C1 segment of cervical spinal cord (tissue), 14 donors: ENCODE measurements at places on chromosomes 11 and 22.
A peak's percentile ranks its signal among the peaks of the same experiment; 100 is the strongest.

DNA sequence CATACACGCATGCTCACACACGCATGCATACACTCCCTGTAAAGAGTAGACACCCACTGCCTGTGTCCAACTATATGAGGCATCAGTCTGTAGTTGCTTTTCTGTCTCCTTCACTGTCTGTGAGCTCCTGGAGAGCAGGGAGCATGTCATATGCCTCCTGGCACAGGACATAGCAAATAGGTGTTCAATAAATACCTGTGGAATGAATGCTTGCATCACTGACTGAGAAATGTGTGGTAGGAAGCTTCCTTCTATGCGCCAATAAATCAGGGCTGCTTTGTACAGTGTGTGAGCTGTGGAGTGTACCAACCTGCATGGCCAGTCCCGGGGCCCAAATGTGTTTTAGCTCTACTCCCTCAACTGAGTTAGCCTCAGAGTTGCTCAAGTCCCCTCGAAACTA lies 37.2 kb upstream of the NAV2 start:
- no peak for DNase-seq

- DNase-seq, result no peak
Measured at GRCh38 chr11:1453611-1454034, 33.0 kb downstream of the MOB2 start.

- no peak for DNase-seq
Measured at GRCh38 chr11:6206456-6207180, 1.3 kb downstream of the C11orf42 start.

- no peak for DNase-seq
Measured at GRCh38 chr11:3035333-3035732, 21.9 kb downstream of the CARS1 start.

GRCh38 chr11:104465321-104465720 lies 301.4 kb upstream of the PDGFD start:
- no peak for DNase-seq

- DNase-seq, result no peak
Measured at GRCh38 chr11:10076458-10077141, 217.4 kb downstream of the SBF2 start.

- DNase-seq, result no peak
Measured at GRCh38 chr11:2574043-2574552, 125.7 kb downstream of the KCNQ1OT1 start.

DNA sequence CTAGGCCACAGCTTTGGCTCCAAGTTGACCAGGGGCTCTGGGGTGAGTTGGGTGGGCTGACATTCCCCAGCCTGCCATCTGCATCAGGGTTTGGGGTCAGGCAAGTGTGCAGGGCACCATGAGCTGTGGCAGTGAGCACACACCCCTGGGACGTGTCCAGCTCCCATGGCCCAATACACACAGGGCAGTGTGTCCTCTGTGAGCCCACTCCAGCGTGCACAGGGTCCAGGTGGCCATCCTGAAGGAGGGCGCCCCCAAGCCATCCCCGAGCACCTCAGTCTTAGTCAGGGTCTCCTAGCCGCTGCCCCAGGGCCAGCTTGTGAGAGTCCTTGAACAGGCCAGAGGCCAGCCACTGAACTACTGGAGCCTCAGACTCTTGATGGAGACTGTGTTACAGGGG lies 1.2 kb upstream of the FGF3 start:
- no peak for DNase-seq

DNA sequence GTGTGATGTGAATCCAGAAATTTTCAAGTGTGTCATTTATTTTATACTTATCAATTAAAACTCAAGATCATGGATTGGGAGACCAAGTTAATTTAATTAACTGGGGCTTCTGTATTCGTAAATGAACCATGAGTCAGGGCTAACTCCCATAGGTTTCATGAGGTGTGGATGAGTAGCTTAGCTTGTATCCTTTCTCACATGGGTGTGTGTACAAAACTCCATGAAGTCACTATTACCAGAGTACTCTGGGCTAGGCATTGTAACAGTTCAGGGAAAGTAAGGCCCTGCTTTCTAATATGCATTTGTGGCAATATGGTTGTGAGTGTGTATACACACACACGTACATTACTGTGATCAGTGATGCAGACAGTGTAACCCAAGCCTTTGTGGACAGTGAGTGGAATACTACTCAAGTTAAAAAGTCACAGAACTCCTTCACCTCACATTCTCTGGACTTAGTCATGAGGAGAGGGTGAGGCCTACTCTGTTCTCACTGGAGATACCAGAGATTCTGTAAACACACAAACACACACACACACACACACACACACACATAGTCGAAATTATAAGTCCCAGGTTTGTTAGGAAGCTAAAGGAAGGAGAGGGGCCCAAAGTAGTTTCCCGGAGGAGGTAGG lies 3.5 kb downstream of the CNTF start:
- DNase-seq, result no peak

DNA sequence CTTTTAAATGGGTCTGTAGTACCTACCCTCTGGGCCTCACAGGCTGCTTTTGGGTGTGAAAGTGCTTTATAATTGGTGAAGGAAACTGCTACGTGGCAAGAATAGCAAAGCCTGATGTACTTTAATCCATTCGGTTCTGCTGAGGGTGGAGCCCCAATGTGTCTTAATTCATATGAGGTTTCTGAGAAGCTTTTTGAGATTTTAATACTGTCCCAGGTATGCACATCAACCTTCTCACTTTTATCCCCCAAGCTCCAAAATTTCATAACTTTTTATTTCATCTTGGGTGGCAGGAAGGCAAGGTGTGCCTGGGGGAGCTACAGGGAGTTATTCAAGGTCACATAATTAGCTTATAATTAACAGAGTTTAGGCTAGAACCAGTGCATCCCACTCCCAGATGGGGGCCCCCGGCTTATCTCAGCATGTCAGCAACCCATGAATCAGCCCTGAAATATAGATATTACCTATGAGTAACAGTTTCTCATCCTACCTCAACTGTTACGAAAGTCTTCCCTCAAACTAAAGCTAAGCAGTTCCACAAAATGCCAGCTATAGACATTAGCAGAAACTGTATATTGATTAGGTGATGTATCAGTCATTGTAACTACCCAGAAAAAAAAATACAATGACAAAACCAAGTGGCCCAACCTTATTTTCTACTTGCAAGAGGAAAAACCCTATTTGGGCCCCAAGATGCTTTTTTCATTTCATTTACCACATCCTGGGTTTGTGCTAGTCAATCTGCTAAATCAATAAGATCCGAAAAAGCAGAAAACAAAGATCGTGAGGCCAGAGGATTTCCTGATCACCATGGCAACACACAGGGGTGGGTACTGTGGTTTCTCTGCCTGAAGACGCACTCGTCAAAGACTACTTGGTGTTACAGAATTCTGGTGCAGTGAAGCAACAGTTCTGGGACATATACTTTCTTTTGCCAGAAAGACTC lies 26.7 kb downstream of the CD44 start:
- DNase-seq, result no peak

- no peak for DNase-seq
Measured at GRCh38 chr11:69376155-69377028, 82.4 kb downstream of the MYEOV start.

- DNase-seq, result no peak
Measured at GRCh38 chr11:102577723-102578122, 47.2 kb upstream of the MMP7 start.

GRCh38 chr11:46333394-46333947 lies 13.8 kb upstream of the DGKZ start:
- no peak for DNase-seq

GRCh38 chr11:32115446-32115845 lies 24.6 kb downstream of the RCN1 start:
- DNase-seq, result no peak

GRCh38 chr22:35863432-35863831 lies 145.8 kb downstream of the APOL5 start:
- no peak for DNase-seq

GRCh38 chr22:30115705-30116104 lies 35.4 kb downstream of the HORMAD2 start:
- no peak for DNase-seq

GRCh38 chr11:10288881-10289764 lies 4.9 kb downstream of the SBF2 start:
- DNase-seq, result no peak

- no peak for DNase-seq
Measured at GRCh38 chr11:14974515-14975251, 2.5 kb upstream of the CALCA start.

DNA sequence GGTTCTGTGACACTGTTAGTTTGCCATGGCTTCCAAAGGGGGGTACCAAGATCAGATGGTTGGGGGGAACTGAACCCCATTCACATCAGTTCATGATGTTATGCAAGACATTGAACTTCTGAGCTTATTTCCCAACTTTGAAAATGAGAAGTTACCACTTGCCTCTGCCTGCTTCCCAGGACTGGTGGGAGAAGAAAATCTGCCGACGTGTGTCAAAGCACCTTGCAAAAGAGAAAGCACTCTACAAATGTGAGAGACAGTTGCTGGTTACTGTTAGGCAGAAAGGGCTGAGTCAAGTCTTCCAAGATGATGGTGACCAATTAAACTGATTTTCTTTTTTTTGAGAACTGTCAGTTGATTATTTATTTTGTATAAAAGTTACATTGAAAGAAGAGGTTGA lies 45.6 kb downstream of the SMCO4 start:
- DNase-seq, result no peak

DNA sequence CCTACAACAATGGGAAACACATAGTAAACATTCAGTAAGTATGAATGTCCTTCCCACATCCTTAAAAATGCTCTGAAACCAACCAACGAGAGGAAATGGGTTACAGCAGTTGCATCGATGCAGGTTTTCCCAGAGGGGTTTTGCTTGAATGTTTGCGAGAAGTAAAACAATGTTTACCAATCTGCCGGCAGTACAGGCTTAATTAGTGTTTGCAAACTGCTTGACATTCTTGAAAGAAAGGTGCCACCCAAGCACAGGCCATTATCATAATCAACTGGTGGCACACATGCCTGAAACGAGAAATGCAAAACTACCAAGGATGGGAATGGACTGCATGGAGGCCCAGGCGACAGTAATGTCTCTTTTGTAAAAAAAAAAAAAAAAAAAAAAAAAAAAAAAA lies 27.1 kb upstream of the OPCML start:
- no peak for DNase-seq

DNA sequence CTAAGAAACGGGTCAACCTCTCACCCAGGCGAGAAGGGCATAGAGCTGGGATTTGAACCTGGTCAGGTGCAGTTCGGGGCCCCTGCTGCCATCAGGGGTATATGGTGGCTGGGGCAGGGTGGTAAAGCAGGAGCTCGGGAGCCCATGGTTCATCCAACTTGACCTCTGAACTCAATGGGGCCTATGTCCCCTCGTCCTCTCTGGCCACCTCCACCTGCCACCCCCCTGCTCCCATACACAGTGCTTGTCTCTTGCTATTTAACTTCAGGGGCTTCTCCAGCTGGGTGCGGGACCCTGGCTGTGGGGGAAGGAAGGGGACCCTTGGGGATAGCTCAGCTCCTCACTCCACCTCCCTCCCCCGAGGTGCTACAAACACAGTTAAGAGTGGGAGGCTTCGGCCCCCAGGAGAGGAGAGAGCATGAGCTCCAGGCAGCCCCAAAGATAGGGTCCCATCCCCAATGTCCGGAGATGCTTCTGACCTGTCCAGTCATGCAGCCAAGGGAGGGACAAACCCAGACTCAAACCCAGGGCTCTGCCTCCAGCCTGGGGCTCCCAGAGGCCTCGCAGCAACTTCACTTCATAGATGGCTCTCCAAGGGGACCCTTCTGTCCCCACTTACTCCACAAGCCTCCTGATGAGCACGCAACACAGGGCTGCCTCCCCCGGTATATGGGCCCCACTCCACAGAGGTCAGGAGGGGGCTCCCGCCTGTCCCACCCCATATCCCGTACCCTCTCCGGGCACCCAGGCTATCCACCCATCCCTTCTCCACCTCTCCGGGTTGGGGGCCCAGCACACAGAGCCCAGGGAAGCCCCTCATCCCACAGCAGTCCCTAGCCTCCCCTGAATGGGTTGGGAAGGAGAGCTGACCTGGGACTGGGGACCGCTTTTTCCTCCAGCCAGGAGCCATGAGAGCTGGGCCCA lies 712 bp downstream of the IL2RB start:
- no peak for DNase-seq

DNA sequence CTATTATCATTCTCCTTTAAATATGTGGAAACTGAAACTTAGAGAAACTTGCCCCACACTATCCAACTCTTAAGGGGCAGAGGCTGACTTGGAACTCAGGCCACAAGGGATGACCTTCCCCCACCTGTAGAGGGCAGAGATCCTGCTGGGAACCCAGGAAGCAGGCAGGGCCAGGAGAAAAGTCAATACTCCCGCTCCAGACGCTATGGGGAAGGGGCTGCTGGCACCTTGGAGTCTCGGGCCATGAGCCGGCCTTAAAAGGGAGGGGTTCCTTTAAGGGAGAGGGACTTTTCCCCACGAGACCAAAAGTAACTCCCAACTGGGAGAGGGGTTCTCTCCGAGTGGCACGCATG lies 620 bp upstream of the ANO5 start:
- no peak for DNase-seq

- peak; percentile 5 for DNase-seq
Measured at GRCh38 chr22:30426388-30427353, 1.1 kb downstream of the MTFP1 start.

- DNase-seq, result no peak
Measured at GRCh38 chr11:12163181-12163941, 53.0 kb downstream of the MICAL2 start.

GRCh38 chr11:93796441-93797231 lies 12.6 kb downstream of the MED17 start:
- DNase-seq, result no peak

GRCh38 chr11:92791886-92792285 lies 177.6 kb upstream of the MTNR1B start:
- DNase-seq, result no peak

GRCh38 chr11:125872138-125872491 lies 15.4 kb upstream of the HYLS1 start:
- no peak for DNase-seq

DNA sequence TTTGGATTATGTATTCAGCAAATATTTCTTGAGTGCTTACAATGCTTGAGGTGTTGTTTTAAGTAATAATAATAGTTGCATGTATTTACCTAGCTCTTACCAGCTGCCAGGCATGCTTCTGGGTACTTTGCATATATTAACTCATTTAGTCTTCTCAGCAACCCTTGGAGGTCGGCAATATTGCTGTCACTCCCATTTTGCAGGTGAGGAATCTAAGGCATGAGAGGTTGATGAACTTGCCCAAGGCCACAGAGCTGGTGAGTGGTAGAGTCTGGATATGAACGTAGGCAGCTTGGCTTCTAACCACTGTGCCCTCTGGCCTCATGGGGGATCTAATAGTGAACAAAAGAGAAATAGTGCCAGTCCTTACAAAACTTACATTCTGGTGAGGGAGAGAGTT lies 92.9 kb downstream of the PARVA start:
- DNase-seq, result no peak

- DNase-seq, result no peak
Measured at GRCh38 chr11:68567553-68567952, 107.0 kb downstream of the PPP6R3 start.

DNA sequence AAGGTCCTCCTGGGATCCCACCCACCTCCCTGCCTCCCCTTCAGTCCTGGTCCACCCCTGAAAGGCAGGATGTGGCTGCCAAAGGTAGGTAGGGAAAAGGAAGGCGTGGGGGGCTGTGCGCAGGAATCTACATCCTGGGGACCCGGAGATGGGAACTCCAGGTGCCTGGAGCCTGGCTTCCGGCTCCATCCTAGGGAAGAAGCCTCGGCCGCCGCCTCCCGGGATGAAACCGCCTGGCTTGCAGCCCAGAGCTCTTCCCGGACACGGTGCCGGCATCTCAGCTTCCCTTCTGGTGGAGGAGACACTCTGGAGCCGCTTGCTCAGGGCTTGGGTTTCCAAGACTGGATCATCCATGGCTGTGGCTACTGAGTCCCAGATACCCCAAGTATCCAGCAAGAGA lies 33.3 kb upstream of the PDGFB start:
- DNase-seq, result no peak
